ENCODE measurements at places on chromosomes 7 and 10. TPM values are rescaled to one million over a fixed set of nuclear protein-coding genes. Genes with fewer than 3 reads are reported as not detected.

SPDYE5 gene
- not detected for total RNA-seq

ADCY1 gene
- total RNA-seq = 0.59 TPM

DNA sequence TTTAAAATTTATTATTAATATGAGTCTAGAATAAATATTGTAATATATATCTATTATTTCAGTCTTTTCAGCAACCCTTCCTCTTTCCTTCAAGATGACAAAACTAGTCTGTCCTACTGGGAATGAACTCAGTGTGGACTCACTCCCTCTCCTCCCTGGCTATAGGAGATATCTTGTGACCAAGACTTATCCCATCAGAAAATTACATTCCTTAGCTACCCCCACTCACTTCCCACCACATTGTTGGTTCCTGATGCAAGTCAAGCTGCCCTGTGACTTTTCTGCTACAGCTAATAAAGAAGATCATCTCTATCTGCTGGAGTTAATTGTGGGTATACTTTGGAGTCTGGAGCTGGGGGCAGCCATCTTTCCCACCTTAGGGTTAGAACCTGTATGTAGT, 28.0 kb upstream of the MCU start:
- no peak for DNase-seq

GRCh38 chr10:103598654-103599115, 105.2 kb downstream of the NEURL1 start:
- peak; percentile 98 for DNase-seq

- DNase-seq = no peak
Observed at GRCh38 chr10:115964827-115965226, 308.2 kb downstream of the GFRA1 start.

ARHGEF5 gene
- total RNA-seq = 4.7 TPM

DNA sequence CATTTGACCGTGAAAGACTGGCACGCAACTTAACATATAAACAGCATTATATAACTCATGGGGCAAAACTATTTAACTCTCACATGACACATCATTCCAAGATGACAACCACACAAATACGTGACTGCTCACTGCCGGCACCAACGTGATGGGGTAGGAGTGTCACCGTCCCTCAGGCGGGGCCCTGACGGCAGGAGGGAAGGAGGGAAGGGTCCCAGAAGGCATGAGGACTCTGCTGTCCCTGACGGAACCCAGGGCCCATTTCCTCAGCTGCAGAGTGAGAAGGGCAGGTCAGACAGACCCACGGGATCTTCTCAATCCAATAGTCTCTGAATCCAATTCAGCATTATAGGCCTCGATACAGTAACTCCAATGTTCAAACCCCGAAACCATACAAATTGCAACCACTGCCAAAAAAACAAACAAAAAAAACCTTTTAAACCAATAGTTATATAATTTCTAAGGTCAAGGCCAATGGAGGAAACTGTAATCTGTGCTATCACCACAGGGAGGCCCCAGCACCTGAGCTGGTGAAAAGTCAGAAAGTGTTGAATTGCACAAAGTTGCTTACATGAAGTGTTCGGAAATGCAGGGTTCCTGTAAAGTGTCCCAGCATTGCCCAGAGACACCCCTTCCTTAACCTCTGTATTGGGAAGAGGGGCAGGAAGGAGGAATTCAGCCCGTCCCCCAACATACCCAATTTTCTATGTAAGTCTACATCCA, 137.4 kb downstream of the TNS3 start:
- DNase-seq = no peak

DNA sequence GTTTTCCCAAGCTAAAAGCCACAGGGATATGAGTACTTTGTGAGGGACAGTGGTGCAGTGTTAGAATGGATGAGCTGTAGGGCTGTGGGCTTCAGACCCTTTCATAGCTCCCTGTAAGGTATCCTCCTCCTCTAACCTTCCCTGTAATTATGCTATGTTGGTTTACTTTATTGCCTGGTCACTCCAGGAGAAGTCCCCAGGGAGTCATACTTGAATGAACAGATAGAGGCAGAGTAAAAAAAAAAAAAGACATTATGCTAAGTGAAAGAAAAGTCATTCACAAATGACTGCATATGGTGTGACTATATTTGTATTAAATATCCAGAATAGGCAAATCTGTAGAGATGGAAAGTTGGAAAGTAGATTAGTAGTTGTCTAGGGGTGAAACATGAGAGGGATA, 434.4 kb downstream of the AUTS2 start:
- no peak for DNase-seq

DNA sequence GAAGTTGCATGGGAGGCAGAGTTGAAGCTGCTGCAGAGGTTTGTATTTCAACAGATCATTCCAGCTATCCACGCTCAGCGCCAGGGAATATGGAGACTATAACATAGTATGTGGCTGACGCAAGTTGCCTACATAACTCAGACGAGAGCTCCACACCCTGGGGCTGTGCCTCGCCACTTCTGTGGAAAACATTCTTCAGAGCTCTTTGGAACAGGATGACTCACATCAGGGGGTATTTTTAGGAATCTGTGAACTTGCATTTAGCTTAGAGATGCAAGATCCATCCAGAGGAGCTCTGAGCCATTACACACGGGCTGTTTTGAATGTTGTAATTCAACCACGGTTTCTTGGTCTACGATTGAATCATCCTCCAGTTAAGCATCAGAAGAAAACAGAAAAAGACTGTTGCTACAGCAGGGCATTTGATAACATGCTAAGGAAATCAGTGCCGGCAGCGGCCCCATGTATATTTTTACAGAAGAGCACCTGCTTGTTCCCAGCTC, 481.5 kb upstream of the AKR1E2 start:
- DNase-seq = peak; percentile 89

GRCh38 chr10:42888504-42889095, 106.0 kb downstream of the BMS1 start:
- DNase-seq = no peak

- DNase-seq = no peak
Observed at GRCh38 chr10:110641256-110641655, 2.9 kb upstream of the RBM20 start.

NUTM2B gene
- total RNA-seq = 0.88 TPM

GRCh38 chr10:15541376-15541775, 170.3 kb upstream of the FAM171A1 start:
- no peak for DNase-seq

Measured in osteoblast (primary cell).